Chondrocyte (in vitro differentiated cells): ENCODE measurements at places on chromosomes 3 and 15. TPM values are rescaled to one million over a fixed set of nuclear protein-coding genes. Genes with fewer than 3 reads are reported as not detected.

- H3K27me3 ChIP-seq, result no peaks in the 10 kb centered on the region
- H3K27ac ChIP-seq, result no peak overlapping the region
Measured at GRCh38 chr15:53378096-53378800, 381.2 kb downstream of the WDR72 start.

DNA sequence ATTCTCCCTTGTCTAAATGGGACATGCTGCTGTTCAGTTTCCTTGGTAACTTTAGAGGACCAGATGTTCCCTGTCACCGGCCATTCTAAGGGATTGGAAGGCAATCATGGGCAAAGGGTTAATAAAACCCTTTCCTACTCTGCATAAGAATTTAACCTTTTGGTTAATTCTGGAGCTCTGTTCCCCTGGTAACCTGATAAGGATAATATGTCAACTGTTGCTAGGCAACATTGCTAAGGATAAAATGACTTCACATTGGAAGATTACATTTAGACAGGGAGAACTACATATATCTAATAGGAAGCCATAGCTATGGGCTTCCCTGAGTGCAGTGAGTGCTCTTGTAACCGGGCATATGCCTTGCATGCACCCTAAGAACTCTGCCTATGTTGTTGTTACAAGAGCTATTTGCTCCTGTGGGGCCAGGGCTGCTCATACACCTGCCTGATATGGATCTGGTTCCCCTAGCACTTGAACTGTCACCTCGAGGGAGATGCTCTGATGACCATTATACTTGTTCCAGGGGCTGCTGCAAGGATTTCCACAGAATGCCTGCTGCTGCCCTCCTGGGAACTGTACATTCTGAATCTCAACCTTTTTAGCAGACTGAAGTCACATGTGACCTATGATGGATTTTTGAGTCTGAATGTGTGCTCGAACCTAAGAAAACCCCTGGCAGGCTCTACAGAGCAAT is 326.3 kb upstream of the PDZRN3 start:
- H3K4me3 ChIP-seq, result no peak overlapping the region
- H3K4me1 ChIP-seq, result no peaks in the 10 kb centered on the region
- no peaks in the 10 kb centered on the region for H3K36me3 ChIP-seq
- no peak for DNase-seq
- no peak overlapping the region for H3K27ac ChIP-seq

GRCh38 chr3:60399861-60400845 is 851.1 kb downstream of the FHIT start:
- no peak overlapping the region for H3K27ac ChIP-seq
- DNase-seq, result no peak
- H3K4me1 ChIP-seq, result peaks cover 4% of the 10 kb centered on the region

Gene DISP2
- 1.3 to 2.2 TPM (median 1.4 TPM) in 3 replicates for total RNA-seq

GRCh38 chr3:123602325-123602724 is 17.5 kb upstream of the HACD2 start:
- H3K4me1 ChIP-seq, result peaks cover 49% of the 10 kb centered on the region
- no peaks in the 10 kb centered on the region for H3K27me3 ChIP-seq
- H3K36me3 ChIP-seq, result peaks cover 2% of the 10 kb centered on the region
- no peak overlapping the region for H3K4me3 ChIP-seq
- peak overlapping the region; percentile 74 for H3K27ac ChIP-seq

Gene STRA6
- total RNA-seq, result 4.9 to 12.7 TPM (median 5.4 TPM) in 3 replicates

DNA sequence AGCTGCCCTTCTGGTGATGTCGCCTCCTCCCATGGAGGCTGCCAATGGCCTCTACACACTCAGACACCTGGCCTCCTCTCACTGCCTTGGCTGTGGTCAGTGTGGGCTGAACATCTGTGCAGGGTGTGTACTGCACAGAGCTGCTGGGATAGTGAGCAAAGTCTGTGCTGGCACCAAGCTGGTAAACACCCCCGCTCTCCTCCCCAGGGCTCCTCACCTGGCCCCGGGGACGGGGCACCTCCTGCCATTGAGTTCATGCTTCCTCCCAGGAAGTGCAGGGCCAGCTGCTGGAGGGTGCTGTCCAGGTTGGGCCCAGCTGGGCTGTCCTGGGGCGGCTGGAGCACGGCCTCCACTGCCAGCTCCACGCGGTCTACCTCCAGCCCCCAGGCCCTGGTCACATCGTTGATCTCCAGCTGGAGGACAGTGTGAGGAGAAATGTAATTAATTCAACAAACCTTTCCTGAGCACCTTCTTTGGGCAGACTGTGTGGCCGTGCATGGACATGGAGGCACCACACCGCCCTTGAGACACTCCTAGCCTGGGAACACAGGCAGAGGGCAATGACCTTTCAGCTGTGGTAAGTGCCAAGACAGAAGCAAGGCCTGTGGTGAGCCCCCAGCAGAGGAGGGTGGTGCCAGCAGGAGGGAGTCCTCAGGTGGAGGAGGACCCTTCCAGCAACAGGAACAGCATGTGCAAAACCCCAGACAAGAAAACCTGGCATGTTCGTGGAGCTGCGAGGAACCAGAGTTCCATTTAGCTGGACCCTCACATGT is 6.8 kb downstream of the STOML1 start:
- H3K36me3 ChIP-seq, result peaks cover 5% of the 10 kb centered on the region
- peaks cover 87% of the 10 kb centered on the region for H3K4me1 ChIP-seq
- no peaks in the 10 kb centered on the region for H3K27me3 ChIP-seq
- DNase-seq, result peak; percentile 43
- no peak overlapping the region for H3K4me3 ChIP-seq
